ENCODE measurements at places on chromosomes 3 and 15.

GRCh38 chr3:59499954-59500353 is 450.1 kb upstream of the CFAP20DC start:
- DNase-seq, result no peak

DNA sequence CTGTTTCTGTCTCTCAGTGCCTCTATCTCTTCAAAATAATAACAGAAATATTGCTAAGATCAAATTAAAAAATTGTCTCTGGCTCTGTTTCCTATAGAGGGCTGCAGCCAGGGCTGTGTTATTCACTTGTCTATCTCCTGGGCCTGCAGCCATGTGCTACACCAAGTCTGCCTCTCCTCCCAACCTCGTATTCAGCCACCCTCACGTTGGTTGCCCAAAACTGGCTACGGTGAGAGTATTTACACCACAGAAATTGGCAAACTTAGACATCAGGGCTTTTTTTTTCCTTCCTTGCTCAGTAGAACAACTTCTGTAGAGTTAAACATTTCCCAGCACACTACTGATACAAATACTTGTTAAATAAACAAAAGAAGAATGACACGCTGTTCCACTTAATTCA is 320.9 kb upstream of the ICE2 start:
- no peak for DNase-seq

- DNase-seq, result no peak
These were observed 63.8 kb downstream of the LRRC49 start for GRCh38 chr15:70956201-70956995.

- DNase-seq, result no peak
These were observed 67.7 kb downstream of the KLHL25 start for GRCh38 chr15:85727068-85727467.

- no peak for DNase-seq
These were observed 72.5 kb downstream of the ATP2B2 start for GRCh38 chr3:10432931-10433330.

DNA sequence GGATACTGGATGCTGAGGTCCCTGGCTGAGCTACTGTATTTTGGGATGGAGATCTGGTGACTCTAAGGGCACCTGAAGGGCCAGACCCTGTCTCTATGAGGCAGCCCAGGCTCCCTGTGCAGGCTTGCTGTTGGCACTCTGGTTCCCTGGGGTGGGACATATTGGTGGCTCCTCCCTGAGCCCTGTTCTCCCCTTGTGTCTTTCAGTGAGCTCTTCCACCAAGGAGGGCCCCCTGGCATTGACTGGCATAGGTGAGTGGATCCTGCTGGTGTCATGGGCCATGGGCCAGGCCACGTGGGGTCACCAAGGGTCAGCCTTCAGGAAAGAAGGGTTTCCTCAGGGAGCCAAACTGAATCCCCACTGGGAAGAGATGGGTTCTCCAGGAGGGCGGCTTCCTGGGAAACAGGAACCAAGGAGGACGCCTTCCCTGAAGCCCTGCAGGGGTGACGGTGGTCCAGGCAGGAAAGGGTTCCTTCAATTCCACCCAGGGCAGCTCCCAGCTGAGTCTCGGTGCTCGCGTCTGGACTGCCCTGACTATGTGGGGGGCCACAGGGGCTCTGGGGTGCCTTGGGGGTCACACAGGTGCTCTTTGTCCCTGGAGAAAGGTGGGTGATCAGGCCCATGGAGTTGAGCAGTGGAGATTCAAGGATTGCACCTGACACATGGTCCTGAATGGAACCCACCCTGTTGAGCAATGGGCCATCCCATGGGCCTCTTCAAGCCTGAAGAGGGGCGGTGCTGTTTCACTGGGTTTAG is 220.4 kb downstream of the SNRPN start:
- DNase-seq, result no peak

- no peak for DNase-seq
These were observed 24.1 kb downstream of the DUT start for GRCh38 chr15:48355377-48355776.

Measured in 8988T (cell line).